ENCODE measurements at places on chromosomes 1 and 21.

DNA sequence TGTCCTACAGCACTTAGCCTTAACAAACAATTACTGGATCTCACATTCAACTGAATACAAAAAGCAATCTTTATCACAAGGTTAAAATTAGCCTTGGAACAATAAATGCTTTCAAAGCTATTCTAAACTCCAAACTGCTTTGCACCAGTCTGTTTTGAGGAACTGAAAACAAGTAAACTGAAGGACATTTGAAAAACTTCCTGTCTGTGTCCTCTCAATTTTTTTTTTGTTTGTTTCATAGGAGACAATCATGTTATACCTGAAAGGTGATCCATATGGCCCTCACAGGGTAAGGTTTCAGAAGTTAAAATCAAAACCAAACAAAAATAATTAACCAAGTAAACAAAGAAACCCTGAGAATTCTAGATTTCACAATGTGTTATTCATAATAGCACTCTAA, 459.1 kb downstream of the DPYD start:
- no peak for DNase-seq

DNA sequence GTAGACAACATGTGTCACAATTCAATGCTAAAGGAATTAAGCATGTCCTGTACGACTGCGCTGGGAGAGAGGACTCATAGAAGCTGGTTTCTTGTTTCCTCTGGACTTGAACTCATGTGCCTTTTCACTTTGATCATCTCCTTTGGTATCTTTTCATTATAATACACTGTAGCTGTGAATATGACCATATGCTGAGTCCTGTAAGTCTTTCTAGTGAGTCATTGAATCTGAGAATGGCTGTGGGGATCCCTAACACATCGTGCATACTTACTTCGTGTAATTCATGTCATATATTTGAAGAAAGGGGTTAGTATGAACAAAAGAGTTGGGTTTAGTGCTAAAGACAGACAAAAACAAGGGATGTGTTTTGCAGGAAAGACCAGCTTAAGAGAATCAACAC, 148.1 kb upstream of the RUNX1 start:
- no peak for DNase-seq

GRCh38 chr1:119250299-119250698, 109.8 kb upstream of the WARS2 start:
- DNase-seq: no peak

DNA sequence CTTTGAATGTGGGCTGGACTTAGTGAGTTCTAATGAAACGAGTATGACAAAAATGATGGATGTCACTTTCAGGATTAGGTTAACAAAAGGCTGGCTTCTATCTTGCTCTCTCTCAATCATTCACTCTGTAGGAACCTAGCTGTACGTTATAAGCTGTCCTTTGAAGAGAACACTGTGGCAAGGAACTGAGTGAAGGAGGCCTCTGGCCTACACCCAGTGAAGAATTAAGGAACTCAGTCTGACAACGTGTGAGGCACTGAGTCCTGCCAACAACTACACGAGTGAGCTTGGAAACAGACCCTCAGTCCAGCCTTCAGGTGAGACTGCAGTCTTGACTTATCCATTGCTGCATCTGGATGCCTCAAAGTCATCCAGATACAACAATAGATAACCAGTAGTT, 3.3 kb upstream of the DNTTIP2 start:
- DNase-seq: no peak

DNA sequence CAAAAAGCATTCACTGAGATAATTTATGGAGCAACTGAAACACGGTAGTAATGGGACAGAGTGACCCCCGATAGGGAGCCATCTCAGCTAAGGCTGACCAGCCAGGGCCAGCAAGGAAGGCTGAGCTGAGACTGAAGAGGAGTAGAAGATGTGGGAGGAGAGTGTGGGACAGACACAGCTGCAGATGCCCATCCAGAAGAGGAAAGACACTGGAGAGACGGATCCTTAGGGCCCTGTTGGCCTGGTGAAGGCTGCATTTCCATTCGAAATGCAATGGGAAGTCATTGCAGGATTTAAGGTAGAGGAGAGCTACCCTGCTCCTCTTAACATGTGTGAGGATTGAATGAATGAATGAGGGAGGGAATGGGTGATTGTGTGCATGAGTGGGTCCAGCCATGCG, 44.0 kb upstream of the LRP8 start:
- no peak for DNase-seq

GRCh38 chr1:161069731-161070270, at the start of gene ARHGAP30:
Gene ARHGAP30 (minus strand): TSS chr1:161069891. CDS start chr1:161069624, 267 bp downstream.
- no peak for DNase-seq

DNA sequence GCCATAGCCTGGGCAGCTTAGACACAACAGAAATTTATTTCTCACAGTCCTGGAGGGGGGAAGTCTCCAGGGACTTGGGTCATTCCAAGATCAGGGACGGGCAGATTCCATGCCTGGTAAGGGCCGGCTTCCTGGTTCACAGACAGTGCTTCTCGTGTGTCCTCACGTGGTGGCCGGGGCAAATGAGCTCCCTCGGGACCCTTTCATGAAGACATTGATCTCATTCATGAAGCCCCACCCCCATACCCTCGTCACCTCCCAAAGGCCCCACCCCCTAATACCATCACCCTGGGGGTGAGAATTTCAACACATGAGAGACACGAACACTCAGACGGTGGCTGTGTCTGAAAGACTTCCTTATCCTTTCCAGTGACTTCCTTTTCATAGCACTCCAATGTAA, 51.5 kb downstream of the ACOT7 start:
- DNase-seq: no peak

DNA sequence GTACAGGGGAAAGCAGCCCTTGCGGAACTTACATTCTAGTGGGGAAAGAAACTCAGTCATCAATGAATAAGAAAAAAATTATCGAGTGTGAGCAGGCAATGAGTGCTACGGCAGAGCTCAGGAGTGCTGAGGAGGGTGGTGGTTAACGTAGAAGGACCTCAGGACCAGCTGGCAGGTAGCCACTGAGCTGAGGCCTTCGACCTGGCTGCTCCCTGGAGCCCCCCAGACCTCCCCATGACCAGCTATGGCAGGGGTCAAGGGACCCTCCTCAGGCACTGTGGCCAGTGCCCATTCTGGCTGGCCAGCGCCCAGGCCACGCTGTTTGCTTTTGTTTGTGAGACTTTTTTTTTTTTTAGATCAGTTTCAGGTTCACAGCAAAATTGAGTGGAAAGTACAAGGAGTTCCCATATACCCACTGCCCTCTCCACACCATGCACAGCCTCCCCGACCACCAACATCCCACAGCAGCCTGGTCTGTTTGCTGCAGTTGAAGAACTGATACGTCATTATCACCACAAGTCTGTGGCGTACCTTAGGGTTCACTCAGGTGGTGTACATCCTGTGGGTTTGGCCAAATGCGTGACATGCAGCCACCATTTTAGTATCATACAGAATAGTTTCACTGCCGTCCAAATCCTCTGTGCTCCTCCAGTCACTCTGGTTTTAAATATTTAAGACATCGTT, 11.8 kb upstream of the TTC22 start:
- DNase-seq: no peak

DNA sequence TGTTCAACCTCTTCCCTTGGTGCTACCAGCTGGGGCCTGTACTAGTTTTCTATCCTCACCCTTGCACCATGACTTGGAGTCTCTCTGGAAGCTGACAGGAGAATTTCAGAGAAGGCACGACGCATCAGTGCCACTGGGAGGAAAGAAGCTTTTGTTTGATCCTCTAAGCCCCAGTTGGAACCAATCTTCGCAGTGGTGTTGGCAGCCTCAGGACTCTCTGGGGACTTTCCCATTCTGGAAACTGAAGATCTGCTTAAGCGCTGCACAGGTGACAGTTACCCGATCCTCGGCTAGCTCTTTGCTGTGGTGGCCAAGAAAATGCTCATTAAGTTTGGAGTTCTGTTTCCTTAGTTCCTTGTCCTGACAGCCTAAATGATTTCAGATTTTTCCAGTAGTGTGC, 222.3 kb downstream of the RHOU start:
- DNase-seq: no peak

DNA sequence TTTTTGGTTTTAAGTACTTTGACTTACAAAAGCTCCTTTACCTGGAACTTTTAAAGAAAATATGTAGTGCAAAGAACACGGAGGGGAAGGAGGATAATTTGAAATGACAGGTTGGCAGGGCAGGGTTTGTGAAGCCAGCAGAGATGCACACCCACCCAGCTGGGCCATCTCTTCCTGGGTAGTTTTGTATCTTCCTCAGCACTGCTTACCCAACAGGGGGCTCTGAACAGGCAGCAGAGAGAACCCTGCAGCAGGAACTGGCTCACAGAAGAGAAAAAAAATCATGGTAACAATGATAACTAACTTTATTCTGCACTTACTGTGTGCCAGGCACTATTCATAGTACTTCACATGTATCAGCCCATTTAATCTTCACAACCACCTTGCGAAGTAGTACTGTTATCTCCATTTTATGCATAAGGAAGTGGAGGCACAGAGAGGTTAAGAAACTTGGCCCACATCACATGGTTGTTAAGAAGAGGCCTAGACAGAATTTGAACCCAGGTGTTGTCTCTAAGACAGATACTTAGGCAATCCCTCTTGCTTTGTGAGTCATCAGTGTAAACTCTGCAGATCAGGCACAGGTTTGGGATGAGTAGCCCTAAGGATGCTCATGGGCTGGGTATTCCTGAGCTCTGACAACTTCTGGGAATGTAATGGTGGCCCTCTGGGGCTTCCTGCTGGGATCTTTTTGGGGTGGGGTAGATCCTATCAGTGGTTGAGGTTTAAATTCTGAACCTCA, 60.8 kb downstream of the ELK4 start:
- no peak for DNase-seq

DNA sequence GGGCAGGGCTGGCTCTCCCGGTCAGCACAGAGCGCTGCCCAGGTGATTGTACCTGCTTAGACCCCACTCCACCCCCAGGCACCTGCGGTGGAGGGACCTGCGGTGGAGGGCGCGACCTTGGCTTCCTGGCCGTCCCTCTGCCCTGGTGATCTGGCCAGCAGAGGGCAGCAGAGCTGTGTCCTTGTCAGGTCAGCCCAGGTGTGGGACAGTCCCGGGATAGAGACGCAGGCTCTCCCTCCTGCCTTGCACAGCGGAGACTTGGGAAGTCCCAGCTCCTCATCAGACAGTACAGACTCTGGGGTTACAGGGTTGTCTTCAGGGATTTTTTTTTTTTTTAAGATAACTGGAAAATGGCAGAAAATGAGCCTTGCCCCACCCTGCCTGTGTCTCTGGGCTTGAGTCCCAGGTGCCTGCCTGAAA, 10.0 kb downstream of the SLX9 start:
- DNase-seq: peak; percentile 79

GRCh38 chr1:170661646-170662411, 2.1 kb upstream of the PRRX1 start:
- peak; percentile 63 for DNase-seq

DNA sequence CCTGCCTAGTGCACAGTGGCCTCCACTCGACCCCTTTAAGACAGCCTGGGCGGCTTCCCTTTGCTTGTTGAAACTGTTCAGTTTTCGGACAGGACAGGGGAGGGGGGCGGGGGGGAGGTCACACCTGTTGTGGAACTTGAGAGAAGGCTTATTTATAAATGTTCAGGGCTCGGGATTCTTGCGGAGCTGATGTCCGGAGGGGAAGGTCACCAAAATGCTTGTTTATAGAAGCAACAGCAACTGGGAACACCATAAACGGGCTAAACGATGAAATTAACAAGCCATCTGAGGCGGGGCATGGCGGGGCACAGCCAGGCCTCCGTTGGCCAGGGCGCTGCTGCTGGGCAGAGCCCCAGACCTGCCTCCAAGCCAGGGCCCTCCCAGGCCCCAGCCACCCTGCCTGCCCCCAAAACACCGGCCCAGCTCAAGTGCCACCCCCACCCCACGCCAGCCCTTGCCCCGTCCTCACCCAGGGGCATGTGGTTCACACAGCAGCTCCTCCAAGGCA, 59.8 kb upstream of the CASZ1 start:
- DNase-seq: no peak

- no peak for DNase-seq
Observed at GRCh38 chr1:211133393-211133835, 534 bp downstream of the KCNH1 start.

- DNase-seq: no peak
Observed at GRCh38 chr1:15837931-15838330, 9.6 kb upstream of the SPEN start.

- no peak for DNase-seq
Observed at GRCh38 chr1:236733653-236734052, 47.4 kb downstream of the ACTN2 start.

GRCh38 chr1:205030241-205030640, 12.8 kb upstream of the CNTN2 start:
- DNase-seq: no peak

DNA sequence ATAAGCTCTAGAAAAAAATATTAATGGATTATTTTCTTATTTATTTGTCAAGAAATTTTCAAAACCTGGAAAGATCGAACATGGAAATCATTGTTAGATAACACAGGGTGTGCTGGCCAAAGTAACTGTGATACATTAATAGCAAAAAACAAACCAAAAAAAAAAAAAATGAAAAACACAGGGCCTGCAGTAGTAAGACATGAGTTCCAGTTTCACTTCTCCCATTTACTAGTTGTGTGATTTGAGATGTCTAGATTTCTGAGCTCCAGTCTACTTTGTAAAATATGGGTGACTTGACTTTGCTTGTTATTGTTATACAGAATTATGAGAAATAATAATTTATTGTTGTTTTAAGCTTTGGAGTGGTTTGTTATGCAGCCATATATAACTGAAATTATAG, 13.6 kb downstream of the FAM177B start:
- no peak for DNase-seq

DNA sequence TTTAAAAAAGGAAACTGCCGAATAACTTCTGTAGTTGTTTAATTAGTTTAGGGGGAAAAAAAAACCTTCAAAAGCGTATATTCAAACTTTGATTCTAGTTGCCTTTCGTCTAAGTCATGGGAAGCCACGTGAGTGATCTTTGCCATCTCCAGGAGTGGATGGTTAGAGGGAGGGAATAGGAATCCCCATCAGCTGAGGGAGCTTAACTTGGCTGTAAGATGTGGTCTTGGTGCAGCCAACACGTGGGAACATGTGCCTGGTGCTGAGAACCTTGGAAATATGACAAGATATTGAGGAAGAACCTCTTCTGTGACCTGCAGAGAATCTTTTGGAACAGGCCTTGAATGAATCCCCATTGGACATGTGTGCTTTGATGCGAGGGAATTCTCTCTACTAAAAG, 1.7 kb downstream of the BACE2 start:
- no peak for DNase-seq

GRCh38 chr1:53073868-53074311, 11.9 kb downstream of the PODN start:
- no peak for DNase-seq

DNA sequence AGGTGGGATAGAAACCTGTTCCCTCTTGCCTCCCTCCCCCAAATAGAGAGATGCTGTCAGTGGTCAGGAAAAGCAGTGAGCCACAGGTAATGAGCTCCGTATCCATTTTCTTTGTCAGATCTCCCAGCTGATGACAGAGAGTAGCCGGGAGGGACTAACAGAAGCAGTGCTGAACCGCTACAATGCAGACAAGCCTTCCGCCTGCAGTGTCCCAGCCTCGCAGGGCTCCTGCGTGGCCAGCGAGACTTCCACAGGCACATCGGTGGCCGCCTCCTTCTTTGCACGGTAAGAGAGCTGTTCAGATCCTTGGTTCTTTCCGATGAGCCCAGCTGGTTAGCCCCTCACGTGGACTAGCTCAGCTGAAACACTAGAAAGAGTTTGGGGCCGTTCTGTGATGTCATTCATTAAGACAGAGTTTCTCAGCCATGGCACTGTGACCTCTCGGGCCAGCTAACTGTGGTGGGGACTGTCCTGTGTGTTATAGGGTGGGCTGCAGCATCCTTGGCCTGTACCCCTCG, 264.7 kb downstream of the KIF26B start:
- no peak for DNase-seq

- peak; percentile 31 for DNase-seq
Observed at GRCh38 chr1:212118167-212118871, 82.8 kb downstream of the DTL start.

GRCh38 chr1:227424953-227425352, 106.7 kb upstream of the CDC42BPA start:
- no peak for DNase-seq

Measured in cardiac fibroblast (primary cell).